Neural crest cell (in vitro differentiated cells): ENCODE measurements at places on chromosomes 2 and 18.

- DNase-seq = no peak
Observed at GRCh38 chr2:162315938-162316337, 2.5 kb downstream of the IFIH1 start.

GRCh38 chr2:157438863-157439823, 4.7 kb downstream of the CYTIP start:
- no peak for DNase-seq

DNA sequence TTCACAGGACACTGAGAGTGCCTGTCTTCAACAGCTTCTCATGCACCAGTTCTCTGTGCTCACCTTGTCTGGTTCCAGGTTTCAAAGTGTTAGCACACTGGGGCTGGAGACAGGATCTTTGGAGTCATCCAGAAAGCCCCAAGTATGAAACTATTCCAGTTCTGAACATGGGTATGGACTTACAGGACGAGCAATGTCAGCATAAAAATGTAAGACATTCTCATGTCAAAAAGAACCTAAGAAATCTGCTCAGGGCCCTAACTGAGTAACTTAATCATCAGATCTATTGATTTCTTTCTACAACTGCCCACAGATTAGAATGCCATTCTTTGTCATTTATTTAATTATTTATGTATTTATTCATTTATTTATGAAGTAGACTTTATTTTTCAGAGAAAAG, 184.5 kb downstream of the AGPS start:
- DNase-seq = no peak

DNA sequence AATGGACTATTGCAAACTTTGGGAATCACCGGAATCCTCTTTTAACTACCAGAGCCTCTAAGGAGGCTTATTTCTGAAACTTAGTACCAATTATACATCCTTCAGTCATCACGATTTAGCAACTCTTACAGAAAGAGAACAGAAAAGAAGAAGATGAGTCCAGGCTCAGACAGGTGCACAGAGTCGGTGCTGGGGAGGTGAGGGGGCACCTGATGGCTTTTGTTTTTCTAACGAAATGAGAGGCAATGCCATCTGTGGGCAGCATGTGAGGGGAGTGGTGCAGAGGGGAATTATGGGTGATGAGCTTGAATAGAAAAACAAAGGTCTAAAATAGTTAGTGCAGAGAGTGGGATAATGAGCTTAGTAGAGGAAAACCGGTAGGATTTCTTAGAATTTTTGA, 522.6 kb downstream of the CMPK2 start:
- DNase-seq = no peak

DNA sequence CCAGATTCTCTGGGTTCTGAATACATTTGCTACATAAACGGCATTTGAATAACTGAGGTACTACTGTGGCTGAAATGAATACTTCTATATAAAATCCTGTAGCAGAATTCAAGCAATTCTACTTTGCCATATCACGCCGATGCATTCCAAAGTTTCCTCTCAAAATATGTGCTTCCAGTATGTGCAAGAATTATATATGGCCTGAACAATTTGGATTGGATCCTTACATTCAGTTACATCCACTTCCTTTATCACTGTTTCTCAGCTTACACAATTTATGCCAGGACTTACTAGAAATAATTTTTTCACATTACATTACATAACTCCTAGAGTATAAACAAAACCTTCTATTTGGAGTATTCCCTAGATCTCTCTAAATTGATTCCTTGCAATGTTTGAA, 46.3 kb upstream of the STAT4 start:
- DNase-seq = no peak

DNA sequence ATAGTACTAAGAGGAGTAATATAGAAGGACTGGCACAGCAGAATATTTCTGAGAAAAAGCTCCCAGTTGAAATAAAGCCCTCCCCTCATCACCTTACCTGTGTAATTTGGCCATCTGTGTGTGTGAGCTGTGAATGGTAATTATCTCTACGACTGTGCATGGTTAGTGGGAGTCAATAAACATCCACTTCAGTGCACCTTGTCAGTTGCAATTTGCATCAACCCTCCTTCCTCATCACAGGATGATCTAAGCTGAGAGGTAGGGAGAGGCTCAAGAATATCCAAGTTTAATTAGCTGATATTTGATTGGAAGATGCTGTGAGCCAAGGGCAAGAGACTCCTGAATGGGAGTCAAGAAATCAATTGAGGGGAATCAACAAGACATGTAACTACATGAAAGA, 694.9 kb upstream of the KLHL29 start:
- DNase-seq = no peak

GRCh38 chr2:202612145-202612544, 22.6 kb upstream of the FAM117B start:
- DNase-seq = no peak

DNA sequence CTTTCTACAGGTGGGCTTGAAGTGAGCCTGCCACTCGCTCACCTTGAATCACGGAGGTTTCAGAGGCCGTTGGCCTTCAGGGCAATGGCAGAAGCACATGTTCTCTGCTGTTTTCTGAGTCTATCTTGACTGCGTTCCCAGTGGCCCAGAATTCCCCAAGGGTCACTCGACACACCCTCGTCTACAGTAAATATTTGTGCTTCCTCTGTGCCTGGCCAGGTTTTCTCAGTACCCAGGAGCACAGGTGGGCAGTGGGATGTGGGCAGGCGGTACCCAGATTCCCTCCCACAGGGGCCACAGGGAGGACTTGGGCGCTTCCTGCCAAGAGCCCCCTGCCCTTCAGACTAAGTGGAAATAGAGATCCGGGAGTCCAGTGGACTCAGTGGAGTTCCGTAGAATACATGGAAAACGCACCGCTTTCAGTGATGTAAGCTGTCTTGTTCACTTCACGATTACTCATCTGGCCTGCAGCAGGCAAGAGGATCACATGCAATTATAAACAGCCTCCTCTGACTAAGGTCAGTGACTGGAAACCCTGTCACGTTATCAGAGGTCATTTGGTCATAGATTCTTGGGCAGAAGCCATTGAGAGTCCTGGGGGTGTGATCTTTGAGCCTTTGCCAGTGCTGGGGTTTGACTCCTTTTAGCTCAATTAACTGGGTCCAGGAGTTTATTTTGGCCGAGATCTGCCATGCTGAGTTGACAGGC, 179.8 kb downstream of the NEDD4L start:
- DNase-seq = no peak

DNA sequence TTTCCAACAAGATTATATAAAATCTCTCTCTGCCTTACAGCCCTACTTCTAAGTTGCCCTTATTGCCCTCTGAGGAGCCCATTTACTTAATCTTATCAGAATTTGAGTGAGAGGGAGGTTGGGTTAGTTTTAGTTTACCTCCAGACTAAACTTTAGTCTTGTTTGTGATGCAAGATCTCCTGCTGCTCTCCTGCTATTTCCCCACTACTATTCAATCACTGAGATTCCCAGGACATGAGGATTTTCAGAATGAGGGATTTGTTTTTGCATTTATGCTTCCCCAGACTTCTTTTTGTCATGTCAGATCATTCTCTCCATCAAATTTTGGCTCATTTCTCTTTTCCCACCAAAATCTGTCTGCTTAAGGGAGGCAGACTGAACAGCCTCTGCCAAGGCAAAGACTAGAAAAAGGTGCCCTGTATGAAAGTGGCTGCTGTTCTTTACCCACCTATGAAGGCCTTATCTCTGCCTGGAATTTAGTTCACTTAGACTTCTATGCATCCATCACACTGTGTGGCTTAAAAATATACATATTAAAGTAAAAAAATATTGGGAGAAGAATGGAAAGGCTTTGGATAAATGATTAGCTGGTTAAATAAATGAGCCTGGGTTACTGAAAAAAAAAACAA, 401.3 kb downstream of the PID1 start:
- DNase-seq = no peak

GRCh38 chr2:123916051-123916450, 109.0 kb upstream of the CNTNAP5 start:
- no peak for DNase-seq

GRCh38 chr2:33419581-33420200, 56.8 kb upstream of the RASGRP3 start:
- DNase-seq = no peak
